Stimulated activated CD4-positive, alpha-beta T cell treated with anti-CD3 and anti-CD28 coated beads, Interleukin-1b, Interleukin-23, amount 100 ng/mL, for 48 hours (primary cell): ENCODE measurements at places on chromosomes 5 and 9.

DNA sequence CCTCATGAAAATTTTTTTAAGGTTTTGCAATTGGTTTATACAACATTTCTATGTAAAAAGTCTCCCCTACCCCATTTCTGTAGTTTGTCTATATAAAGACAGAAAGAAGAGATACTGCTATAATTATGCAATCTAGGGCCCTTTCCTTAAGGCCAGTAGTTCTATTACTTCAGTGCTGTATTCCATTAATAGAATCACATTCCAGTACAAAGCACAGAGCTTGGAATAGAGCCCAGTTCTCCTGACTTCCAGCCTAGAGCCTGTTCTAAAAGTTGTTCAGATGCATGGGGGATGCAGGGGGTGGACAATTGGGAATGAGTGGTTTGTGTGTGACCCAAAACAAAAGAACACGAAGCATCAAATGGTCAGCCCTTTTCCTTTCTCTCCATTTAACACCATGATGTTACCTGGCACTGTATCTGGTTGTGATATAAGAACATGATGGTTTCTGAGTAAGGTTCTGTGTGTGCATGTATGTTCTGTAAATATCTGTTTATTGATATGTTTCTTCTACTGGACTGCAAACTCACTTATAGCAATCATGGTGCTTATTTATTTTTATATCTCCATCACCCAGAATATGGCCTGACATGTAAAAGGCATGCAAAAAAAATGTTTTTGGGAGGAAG lies 8.2 kb upstream of the GRAMD2B start:
- DNase-seq, result no peak

- DNase-seq, result no peak
Measured at GRCh38 chr9:79731171-79731890, 159.6 kb downstream of the TLE4 start.

DNA sequence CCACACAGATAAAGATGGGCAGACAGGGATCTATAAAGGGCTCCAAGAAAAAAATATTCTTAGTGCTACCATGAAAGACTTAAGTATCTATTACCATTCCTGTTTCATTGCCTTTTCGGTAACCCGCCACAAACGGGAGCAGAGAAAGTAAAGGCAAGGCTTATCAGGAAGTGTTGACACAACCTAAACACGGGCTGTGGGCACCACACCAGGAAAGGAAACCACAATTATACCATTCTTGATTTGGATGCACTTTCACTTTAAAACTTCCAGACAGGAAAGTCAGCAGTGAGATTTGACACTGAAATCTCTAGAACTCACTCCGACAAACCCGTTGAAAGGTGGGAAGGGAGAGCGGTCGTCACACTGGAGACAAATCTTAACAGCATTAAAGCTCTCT lies 6.5 kb downstream of the TLE1 start:
- DNase-seq, result no peak

DNA sequence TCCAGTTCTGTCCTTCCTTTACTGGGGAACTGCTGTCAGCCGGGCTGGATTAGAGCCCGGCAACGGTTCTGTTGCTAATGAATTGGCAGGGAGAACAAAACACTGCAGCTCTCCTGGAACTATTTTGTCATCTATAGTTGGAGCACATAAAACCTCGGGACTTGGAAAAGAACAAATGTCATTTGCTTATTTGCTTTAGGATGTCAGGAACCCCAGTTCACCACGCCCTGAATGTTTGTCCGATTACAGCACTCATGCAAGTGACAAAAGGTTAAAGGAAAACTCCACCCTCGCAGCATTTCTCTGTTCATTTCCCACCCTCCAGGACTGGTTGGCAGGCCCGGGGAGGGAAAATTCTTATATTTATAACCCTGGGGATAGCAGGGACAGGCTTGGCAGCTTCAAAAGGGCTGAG lies 66.4 kb upstream of the PLPP1 start:
- DNase-seq, result no peak

GRCh38 chr5:123505633-123506032 lies 6.3 kb upstream of the CSNK1G3 start:
- DNase-seq, result no peak

DNA sequence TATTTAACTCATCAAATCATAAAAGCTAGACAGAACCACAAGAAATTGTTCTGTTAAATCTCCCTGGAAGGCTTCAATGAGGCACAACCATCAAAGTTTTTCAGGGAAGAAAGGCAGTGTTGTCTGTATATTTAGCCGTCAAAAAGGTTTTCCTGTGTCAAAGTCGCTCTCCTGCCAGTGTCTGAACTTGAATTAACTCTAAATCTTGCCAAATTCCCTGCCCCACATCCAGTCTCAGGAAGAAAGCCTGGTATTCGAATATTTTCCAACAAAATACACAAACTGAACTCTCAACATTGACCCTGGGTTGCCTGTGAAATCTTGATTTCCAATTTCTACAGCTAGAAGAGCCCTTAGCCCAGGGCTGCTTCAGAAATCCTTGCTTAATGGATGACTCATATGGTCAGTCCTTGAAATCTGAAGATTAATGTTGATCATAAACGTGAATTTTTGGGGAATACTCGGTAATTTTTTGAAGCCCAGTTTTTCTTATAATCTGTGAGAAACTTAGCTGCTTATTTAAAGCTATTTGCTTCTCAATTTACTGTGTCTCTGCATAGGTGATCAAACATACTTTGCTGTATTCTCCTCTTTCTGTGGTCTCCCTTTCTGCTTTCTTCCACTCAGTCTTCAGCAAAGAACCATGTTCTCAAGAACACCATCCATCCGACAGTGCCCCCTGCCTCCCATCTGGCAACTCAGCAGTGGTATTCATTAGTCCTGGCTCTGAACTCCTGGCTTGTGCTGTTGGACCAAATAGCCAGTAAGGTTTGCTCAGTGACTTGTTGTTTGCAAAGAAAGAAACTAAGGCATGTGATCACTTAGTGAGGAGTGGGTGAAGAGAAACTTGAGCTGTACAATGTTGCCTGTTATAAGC lies 58.9 kb downstream of the NREP start:
- DNase-seq, result no peak

- no peak for DNase-seq
Measured at GRCh38 chr9:109166171-109166770, 778 bp downstream of the FRRS1L start.

DNA sequence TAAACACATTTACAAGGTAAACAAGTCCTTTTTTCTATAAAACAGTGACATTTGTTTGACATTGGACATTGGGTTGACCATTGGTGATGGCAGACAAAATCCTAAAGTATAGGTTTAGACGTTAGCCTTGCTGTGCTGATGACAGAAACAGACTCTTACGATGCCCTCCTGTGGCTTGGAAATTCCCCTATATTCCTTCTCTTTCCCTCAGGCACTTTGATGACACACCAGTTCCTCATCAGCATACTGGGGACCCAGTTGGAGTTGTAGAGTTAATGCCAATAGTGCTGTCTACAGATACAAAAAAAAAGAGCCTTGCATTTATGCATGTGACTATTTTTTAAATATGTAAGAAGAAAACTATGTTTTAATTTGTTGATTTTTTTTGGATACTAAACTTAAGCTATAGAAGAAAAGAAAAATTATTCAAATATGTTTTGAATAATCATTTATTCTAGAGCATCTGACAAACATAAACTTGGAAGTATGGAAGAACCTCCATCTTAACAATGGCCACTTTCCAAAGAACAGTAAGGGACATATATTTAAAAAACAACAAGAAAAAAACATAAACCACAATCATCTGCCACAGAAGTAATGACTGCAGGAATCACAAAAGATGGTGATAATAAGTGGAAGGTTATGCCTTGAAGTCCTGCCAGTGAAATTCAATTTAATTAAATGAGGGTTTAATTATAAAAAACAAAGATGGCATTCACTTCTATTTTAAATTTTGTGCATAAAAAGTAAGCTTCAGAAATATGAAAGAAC lies 75.6 kb upstream of the SNCAIP start:
- no peak for DNase-seq

DNA sequence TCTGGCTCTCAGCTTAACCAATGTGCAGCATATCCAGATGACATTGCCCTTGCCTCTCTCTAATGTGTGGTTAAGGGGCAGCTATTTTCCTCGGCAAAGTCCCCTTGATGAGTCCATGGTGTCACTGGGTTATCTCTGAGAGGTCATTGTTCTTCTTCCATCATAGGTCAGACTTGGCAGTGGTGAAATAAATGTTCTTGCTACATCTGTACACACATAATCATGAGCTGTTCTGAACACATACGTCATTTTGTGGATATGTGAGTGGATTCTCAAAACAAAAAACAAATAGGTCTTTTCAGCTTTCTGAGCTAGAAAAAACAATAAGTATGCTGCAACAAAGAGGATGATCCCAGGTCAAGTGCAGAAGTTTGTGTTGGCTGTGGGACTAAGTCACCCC lies 134.7 kb upstream of the PTPN3 start:
- DNase-seq, result no peak

DNA sequence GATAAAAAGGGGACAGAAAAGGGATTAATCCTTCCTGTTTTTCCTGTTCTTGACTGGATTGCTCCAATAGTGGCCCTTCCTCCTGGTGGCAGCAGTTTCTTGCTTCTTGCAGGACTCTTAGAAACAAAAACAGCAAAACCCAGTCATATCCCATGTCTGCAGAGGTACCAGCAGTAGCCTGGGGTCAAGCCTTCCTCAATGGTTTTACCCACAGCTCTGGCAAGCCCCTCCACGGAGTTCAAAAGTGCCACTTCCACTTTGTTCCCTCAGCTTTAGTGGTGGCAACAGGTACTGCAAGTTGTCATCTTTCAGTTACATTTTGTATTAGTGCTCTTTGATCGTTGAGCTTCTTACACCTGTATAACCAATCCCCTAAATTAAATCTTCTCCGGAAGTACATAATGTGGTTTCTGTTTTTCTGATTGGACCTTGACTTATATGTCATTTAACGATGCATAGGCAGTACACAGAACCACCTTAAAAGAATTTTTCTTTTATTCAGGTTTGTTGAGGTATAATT lies 8.7 kb upstream of the RANBP6 start:
- no peak for DNase-seq

- peak; percentile 83 for DNase-seq
Measured at GRCh38 chr9:112348257-112349007, 15.0 kb upstream of the PTBP3 start.

DNA sequence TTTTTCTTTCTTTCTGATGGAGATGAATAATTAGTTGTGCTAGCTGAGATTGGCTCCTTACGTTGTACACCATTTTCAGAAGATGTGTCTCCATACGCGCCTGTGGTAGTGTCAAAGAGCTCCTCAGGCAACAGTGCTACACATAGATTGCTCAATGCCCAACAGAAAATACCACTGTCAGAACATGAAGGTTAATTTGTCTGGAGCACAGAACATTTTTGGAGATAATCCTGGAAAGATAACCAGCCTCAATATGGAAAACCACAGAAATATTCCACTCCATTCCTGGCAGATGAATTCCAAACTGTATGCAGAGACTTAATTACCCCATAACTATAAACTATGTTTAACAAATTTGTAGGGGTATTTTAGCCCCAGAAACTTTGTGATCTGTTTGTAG lies 233.6 kb downstream of the MARCHF11 start:
- DNase-seq, result no peak

DNA sequence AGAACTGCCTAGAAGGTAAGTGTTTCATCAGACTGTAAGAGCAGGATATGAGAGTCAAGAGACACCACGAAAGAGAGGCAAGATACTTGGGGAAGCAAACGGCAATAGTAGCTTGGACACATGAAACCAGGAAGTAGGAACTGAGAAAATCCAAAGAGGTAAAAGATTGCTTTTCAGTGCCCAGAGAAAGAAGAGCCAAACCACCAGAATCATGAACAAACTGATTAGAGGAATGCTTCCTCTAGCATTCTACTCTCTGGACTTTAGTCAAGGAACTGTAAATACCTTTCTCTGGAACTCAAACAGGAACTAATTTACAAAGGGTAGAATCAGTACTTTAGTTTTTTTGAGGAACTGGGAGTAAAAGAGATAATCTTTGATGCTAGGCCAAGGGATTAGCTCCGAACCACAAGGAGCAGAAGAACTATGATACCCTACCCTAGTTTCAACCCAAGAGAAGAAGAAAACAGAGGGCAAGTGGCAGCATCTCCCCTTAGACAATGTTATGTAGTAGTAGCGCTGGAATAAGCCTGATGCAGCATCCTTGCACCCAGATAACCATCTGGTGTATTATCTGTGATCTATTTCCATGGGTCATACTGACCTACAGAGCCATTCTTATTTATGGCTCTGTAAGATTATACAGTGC lies 41.3 kb downstream of the EFCAB9 start:
- no peak for DNase-seq

DNA sequence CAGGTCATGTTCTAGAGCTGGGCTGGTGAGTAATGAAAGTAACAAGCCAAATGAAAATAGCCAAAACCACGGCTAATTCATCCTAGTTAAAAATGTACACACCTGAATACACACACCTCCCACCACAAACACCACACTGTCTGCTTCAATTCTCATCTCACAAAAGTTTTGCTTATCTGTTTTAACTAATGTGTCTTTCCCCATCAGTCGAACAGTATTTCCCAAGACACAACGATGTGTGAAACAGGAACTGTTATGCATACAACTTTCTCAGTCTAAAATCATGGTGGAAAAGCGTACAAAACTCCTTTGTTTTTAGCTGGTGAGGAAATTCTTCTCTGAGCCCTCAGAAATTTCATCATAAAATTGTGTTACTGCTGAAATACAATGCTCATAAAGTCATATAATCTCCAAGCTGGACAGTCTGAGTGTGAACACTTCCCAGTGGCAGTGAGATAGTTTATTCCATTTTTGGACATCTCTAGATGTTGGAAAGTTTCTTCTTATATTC lies 242.4 kb downstream of the EFNA5 start:
- DNase-seq, result no peak

- no peak for DNase-seq
Measured at GRCh38 chr9:78295731-78296130, 1.2 kb upstream of the PSAT1 start.

- peak; percentile 62 for DNase-seq
Measured at GRCh38 chr5:53481887-53482716, 1.7 kb downstream of the FST start.

DNA sequence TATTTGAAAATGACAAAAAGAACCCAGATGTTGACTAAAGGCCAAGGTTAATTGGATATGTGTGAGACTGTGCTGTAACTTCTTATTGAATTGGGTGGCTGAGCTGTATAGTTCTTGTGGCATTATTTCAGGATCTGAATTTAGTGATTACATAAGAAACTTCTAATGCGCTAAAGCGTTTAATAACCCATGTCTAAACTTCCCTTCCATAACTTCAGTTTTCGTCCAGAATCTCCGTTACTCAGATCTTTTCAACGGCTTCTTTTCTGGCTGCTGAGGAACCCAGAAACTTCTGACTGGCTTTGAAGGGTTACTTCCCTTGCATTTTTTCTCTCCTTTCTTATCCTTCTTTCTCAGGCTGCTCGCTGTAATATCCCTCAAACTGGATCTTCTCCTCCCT lies 28.1 kb upstream of the C9orf72 start:
- DNase-seq, result no peak

- DNase-seq, result no peak
Measured at GRCh38 chr9:133256136-133256461, 18.9 kb downstream of the ABO start.

DNA sequence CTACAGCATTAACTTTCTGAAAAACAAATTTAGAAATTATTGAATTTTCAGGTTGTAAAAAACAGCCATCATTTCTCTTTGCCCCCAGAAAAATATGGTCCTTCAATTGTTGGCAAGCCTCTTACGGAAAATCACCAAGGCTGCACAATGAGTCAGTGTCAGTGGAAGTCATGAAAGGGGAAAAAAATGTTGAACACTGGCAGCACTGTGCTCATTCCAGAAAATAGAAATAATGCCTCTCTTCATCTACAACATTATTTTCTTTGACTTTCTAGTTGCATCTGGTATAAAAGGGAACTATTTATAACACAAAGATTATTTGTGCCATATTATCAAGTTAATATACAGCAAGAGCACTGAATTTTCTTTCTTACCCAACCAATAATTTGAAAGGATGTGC lies 26.7 kb upstream of the STK32A start:
- no peak for DNase-seq
